ENCODE measurements at places on chromosomes 12 and 14. TPM values are rescaled to one million over a fixed set of nuclear protein-coding genes. Genes with fewer than 3 reads are reported as not detected.

ZNF140 gene
- total RNA-seq: 17.5 TPM

TRAF3 gene
- 11.2 TPM for total RNA-seq

IL23A gene
- total RNA-seq: not detected

DNAJC22 gene
- total RNA-seq: 0.18 TPM

SP1 gene
- total RNA-seq: 61.0 TPM

POLE2 gene
- 7.9 TPM for total RNA-seq

CD9 gene
- 464 TPM for total RNA-seq

MIS18BP1 gene
- total RNA-seq: 18.0 TPM

FAM181A gene
- not detected for total RNA-seq

RFX4 gene
- total RNA-seq: not detected

CMA1 gene
- total RNA-seq: not detected

PRKAB1 gene
- total RNA-seq: 217 TPM

NKX2-8 gene
- total RNA-seq: 10.0 TPM

DBX2 gene
- not detected for total RNA-seq

A2ML1 gene
- total RNA-seq: 520 TPM

KRT7 gene
- 118 TPM for total RNA-seq

PKP2 gene
- total RNA-seq: 8.5 TPM

LRRIQ1 gene
- not detected for total RNA-seq

OR6C3 gene
- not detected for total RNA-seq

AVPR1A gene
- 2.8 TPM for total RNA-seq

ERP27 gene
- total RNA-seq: 1.9 TPM

SERPINA10 gene
- not detected for total RNA-seq

NRL gene
- total RNA-seq: 2.9 TPM

TAS2R30 gene
- 5.7 TPM for total RNA-seq

ZBTB39 gene
- 5.4 TPM for total RNA-seq

VDR gene
- 20.4 TPM for total RNA-seq

ZC2HC1C gene
- 5.0 TPM for total RNA-seq

LYZ gene
- 7.8 TPM for total RNA-seq

FNTB gene
- total RNA-seq: 20.4 TPM

MGAT4C gene
- not detected for total RNA-seq

TRIM9 gene
- 0.21 TPM for total RNA-seq

TAS2R7 gene
- 0.40 TPM for total RNA-seq

LLPH gene
- total RNA-seq: 4.8 TPM

OTOGL gene
- total RNA-seq: 0.04 TPM

PIANP gene
- 0.11 TPM for total RNA-seq

FCF1 gene
- 31.1 TPM for total RNA-seq
